ENCODE measurements at places on chromosomes 6 and 20.

DNA sequence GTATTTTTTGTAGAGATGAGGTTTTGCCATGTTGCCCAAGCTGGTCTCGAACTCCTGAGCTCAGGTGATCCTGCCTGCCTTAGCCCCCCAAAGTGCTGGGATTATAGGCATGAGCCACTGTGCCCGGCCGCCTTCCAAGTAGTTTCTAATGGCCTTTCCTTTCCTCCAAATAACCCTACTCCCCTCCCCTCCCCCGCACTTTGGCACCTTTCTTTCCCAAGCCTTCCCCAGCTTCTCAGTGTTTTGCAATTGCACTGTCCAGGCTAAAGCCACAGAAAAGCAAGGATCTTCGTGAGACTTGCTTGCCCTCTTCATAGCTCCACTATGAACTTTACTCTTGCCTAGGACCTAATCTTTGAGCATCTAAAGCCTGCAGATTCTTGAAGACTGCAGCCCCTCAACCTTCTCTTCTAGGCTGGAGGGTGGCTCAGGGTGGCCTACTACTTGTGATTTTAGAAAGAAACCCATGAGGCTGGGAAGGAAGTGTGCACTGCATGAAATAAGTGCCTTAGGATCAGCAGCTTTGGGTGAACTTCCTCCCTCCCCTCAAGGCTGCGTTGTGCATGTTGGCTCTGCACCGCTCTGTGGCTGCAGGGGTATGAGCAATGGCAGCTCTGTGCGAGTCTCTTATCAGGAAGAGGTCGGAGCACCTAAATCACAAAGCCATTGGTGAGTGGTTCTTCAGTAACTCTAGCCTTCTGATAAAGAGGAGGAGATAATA is 152.4 kb upstream of the SNX9 start:
- no peak for DNase-seq

GRCh38 chr20:8078528-8078914 is 53.5 kb upstream of the PLCB1 start:
- DNase-seq: no peak

- no peak for DNase-seq
Observed at GRCh38 chr20:56605261-56605996, 23.7 kb upstream of the TFAP2C start.

- DNase-seq: no peak
Observed at GRCh38 chr20:24827603-24828295, 121.3 kb upstream of the CST7 start.

DNA sequence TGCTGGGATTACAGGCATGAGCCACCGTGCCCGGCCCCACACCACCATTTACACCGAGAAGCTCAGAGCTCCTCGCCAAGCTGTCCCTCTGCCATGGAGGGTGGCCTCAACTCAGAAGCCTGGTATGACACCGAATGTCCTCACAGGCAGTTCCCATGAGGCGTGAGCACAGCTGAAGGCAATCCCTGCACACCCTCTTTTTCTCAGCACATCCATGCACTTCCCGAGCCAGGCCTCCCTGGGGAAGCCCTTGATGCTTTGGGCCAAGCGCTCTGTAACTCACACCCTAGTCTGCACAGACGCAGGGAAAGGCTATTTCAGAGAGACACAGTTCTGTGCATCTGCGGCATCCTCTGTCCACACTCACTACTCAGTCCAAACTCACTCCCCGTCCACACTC is 18.4 kb downstream of the THBS2 start:
- DNase-seq: no peak

GRCh38 chr6:158191761-158192160 is 23.6 kb downstream of the GTF2H5 start:
- DNase-seq: no peak

DNA sequence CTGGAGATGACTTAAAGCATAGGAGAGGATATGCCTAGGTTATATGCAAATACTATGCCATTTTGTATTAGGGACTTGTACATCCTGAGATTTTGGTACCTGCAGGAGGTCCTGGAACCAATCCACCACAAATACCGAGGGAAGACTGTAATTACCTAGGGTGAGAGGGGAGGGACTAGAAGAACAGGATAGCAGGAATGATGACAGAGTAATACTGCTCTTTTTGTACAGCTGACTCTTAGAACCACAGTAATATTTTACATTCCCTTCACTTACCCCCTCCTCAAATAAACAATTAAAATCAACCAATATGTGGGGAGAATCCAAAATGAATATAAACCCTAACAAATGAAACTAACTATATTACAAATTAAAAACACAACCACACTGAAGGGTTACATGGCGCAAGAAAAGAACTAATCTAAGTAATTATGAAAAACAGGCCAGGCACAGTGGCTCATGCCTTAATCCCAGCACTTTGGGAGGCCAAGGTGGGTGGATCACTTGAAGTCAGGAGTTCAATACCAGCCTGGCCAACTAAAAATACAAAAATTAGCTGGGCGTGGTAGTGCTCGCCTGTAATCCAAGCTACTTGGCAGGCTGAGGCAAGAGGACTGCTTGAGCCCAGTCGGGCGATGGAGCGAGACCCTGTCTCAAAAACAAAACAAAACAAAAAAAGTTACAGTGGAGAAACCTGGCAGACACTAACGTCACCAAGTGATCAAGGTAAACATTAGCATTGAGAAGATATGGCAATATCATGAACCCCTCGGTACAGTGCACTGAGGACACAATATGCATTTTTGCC is 37.1 kb downstream of the MAP1LC3A start:
- no peak for DNase-seq

GRCh38 chr6:5569491-5569890 is 308.2 kb downstream of the FARS2 start:
- no peak for DNase-seq
